ENCODE measurements at places on chromosomes 12 and 14.

DNA sequence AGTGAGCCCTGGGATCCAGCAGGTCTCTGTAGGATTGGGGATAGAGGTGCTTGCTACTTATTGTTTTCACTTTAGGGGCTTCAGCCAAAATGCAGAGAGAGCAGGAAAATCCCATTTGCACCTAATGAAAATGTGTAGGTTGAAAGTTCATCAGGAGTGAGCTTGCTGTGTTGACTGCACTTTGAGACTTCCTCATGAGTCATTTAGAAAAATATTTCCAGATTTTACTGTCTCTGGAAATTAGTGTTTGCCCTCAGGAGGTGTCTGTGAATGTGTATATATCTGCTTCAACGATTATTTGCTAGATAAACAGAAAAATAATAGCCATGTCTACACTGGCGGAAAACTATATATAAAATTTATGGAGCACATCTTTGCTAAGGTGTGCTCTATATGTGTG lies 159.3 kb downstream of the CAND1 start:
- DNase-seq: no peak

DNA sequence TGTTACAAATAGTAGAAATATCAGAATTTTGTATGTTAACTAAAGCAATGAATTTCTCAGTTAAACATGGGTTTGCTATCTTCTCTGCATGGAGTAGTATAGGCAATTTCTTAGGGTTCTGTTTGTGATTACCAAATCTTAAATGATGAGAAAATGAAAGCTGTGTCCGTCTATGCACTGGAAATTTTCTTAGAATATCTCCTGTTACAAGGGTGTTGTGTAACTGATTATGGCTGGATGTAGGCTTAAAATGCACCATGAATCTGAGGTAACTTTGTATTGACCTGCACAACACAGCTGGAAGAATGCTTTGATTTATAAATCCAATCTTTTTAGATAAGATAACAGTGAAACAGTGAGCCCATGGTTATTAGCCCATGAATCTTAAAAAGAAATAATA lies 17.8 kb downstream of the TRIP11 start:
- no peak for DNase-seq

GRCh38 chr12:10957741-10958140 lies 18.7 kb upstream of the TAS2R14 start:
- DNase-seq: no peak

DNA sequence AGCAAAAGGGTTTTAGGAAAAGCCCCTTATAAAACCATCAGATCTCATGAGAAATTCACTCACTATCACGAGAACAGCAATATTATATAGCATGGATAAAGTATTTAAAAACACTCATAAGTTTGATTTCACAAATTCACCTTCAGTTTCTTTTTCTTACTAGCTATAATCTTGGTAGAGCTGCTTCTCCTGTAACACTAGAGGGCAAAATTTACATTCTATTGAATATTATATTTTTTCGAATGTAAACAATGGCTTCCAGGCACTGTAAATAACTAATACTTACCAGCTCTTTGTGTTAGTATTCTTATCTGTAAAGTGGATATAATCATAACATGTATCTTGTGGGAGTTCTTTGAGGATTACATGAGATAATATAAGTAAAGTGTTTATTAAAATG lies 259.6 kb downstream of the CCER1 start:
- DNase-seq: no peak

DNA sequence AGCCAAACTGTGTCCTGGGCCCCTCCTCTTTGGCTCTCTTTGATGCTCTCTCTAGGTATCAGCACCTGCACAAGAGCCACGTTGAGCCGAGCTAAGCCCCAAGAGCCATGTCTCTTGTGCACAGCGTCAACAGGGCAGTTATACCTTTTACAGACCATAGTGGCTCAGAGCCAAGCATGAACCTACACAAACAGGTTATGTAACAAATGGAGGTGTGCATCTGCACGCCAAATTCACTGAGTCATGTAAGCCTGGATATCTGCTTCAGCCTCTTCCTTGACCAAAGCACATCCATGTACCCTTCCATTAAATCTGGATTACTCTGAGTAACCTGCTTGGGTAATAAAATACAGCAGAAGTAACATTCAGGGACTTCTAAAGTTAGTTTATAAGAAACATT lies 509.7 kb downstream of the NAV3 start:
- DNase-seq: no peak

GRCh38 chr12:56385873-56386272 lies 23.2 kb upstream of the APOF start:
- DNase-seq: no peak

GRCh38 chr14:25094171-25094907 lies 44.4 kb upstream of the STXBP6 start:
- no peak for DNase-seq

DNA sequence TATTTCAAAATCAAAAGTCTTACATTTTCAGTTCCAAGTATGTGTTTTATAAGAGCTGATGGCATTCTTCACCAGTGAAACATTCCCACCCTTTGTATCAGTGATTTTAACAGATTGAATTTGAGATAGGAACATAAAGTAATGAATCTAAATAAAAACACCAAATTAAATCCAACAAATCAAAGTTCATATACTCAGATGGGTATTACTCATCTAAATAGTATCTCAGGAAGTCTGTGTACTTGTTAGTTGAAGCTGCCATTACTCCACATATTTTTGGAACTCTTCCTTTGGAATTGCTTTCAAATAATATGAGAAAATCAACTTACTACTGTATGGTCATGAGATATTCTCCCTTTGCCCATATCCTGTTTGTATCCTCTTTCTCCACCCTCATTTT lies 89.1 kb downstream of the MIA2 start:
- no peak for DNase-seq

- no peak for DNase-seq
These were observed 388.3 kb upstream of the GARIN6 start for GRCh38 chr12:99259040-99259934.

GRCh38 chr14:88351966-88352691 lies 29.1 kb upstream of the KCNK10 start:
- no peak for DNase-seq

DNA sequence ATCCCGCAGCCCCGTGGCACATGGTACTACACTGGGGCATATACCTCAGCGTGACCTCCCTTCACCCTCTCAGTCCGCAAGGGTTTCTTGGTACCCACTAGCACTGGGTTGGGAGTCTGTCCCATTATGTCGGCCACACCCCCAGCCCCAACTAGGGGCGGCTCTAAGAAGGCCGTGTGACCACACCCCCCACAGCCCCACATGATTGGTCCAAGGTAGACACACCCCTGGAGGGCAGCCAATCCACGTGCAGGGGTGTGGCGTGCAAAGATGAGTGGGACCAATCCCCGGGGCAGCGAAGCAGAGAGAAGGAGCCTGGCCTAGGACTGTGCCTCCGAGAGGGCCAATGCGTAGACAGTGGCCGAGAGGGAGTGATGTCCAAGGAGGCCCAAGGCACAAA lies 34.6 kb upstream of the BEGAIN start:
- no peak for DNase-seq

DNA sequence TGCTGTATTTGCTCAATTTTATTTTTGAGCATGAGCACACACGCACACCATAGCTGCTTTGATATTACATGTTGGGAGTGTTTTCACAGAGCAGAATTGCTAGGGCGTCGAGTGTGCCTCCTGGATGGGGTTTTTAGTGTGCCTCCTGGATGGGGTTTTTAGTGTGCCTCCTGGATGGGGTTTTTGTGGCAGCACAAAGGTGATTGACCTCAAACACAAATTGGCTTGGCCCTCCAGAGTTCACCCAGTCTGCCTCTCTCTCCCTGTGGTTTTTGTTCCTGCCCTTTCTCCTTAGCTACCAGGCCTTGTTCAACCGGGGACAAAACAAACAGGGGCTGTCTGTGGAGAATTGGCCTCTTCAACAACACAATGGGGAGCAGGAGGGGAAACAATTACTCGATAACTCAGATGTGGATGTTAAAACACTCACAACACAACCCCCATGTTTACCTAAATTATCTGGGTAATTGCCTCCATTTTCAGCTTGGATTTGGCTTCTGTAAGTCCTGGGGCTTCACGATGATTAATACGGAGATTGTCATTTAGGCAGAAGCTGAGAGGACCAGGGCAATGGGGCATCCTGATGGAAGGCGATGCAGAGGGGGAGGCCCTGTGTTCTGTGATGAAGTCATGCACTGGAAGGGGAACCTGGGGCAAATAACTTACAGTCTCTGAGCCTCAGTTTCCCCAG lies 26.9 kb downstream of the TBX3 start:
- DNase-seq: no peak

- DNase-seq: no peak
These were observed 189.7 kb downstream of the FSCB start for GRCh38 chr14:44317441-44317746.

- DNase-seq: no peak
These were observed 126.9 kb upstream of the FGD4 start for GRCh38 chr12:32272465-32272864.

DNA sequence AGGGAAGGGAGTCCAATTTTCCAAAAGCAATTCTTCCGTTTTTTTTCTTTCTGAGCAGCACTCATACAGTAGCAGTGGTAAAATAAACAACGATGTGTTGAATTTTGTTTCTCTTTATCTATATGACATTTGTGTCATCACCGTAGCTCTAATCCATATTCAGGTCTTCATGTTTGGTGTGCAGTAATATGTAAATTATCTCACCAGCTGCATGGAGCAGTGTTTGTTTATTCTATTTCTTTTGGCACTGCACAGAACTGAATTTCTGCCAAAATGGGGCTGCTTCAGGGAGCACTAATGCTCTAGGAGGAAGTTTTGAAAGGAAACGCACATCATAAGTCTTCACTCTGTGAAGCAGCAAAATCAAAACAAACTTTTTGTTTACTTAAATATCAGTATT lies 130.0 kb upstream of the NPAS3 start:
- DNase-seq: no peak

DNA sequence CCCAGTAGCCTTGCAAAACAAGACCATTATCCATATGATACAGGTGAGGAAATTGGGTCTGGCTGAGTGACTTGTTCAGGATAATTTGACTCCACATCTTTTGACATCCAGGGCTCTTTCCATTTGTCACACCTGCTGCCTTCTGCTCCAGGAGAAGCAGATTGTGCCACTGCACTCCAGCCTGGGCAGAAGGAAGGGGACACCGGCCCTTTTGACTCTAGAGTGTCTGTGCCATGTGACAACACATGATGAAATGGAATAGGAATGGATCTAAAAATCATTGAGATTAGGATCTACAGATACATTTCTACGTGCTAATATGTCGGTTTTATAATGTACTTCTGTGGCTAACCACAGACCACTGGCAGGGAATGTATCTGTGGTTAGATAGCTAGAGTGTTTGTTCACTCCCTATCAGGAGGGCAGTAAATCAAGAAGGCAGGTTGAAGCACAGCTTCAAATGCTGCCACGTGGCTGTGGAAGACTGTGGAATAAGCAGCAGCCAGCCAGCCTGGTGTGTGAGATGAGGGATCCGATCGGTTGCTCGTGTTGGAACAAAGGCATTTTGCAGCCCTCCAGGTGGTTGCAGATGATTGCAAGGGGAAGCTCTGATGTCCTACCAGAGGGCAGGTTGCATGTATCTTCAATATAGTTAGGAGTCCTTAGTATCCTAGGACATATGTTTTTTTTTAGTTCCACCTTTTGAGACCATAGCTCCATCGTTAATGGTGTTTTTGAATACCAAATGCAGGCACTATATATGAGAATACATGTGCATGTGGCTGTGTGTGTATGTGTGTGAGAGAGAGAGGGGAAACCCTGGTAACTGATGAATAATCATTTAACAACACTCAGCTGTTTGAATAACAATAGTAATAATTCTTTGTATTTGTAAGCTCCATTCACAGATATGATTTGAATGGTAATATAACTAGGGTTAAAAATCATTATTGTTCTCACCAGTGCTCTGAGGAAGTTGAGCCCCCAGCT lies 28.6 kb downstream of the EML1 start:
- no peak for DNase-seq

DNA sequence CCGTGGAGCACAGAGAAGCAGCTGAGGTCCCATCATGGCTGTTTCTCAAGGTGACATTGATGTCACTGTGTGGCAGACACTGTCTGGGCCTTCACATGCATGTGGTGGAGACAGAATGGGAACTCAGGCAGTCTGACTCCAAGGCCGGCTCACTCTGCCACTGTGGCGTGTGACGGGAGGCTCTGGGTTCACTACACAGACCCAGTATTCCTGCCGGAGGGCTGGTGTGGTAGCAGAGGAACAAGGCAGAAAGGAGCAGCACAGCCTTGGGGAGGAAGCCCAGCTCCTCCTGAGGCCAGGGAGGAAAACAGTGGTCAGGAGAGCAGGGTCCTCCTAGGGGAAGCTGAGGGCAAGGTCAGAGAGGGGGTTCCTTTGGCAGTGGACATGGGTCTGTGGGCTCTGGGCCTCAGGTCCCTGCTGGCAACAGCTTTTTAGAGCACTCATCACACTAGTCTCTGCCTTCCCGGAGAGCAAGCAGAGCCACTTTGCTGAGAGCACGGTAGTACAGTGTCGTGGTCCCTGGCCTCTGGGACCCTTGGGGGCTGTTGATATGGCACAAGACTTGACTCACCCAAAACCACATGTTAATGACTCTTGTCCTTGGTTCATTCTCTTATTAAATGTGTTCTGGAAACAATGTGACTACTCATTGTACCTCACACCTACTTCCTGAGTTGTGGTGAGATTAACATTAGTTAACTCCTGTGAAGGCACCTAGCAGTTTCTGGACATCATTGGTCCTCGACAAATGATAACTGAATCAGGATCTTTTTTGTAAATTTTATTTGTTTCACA lies 21.3 kb downstream of the DCAF4 start:
- no peak for DNase-seq

DNA sequence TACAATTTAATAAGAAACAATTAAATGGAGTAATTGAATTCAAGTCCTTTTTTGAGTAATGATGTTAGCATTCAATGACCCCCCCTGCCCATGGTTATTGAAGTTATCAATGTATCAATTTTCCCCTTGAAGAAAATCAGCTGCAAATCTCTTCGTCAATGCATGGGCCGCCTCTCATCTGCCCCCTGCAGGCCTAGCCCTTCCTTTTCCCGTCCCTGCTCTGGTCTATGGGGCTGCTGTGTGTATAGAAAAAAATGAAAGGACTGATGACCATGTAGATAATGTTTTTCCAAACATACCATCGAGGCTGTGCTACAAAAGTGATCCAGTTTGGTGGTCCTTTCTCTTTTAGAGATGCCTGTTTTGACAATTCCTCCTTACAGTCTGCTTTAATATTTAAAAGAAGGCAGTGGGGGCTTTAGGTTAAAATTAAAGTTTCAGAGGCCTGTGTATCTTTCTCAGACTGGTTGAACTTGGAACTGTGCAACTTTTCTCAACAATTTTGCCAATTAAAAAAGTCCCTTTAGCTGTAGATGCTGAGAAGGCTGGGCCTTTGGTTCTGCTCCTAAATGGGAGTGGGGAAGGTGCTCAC lies 98.4 kb downstream of the APAF1 start:
- no peak for DNase-seq

GRCh38 chr14:24443053-24443665 lies 583 bp upstream of the SDR39U1 start:
- DNase-seq: no peak

GRCh38 chr14:69042787-69043444 lies 63.8 kb upstream of the ACTN1 start:
- no peak for DNase-seq

GRCh38 chr14:23481979-23482822 lies 12.7 kb downstream of the NGDN start:
- DNase-seq: no peak
